ENCODE measurements at places on chromosomes 11 and 22.

DNA sequence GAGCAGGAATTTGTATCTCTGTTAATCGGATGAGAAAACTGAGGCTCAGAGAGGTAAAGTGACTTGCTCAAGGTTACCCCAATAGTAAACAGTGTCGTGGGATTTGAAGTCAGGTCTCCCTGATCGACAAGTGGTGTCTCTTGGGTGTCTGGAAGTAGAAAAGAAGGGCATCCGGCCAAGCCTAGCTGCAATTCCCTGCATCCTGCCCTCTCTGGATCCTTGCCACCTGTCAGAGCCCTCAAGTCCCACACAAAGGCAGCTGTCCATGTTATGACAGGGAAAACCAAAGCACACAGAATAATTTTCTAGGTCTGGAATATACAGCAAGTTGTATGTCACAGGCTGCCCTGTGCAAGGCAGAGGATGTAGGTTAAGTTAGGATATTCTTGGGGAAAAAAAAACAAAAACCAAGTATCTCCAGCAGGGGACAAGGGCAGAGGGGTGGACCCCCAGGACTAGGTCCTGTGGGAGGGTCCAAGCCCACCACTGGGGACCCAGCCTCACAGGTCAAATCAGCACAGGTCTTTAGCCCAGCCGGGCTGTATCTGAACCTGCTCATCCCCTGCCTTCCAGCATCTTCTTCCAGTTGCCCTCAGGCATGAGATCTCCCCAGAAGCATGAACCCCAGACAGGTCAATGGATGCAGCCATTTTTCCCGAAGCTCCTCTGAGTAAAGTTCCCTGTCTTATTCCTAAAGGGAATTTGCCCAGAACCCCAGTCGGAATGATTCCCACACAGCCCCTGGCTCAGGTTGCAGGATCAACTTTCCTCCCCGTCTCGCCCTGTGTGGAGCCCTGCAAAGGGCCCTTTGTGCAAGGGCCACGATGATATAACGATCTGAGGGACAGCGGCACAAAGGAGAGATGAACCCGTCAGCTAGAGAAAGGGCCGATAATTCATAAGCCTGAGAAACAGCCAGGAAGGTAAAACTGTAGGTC, 15.0 kb downstream of the USH1C start:
- DNase-seq: no peak

DNA sequence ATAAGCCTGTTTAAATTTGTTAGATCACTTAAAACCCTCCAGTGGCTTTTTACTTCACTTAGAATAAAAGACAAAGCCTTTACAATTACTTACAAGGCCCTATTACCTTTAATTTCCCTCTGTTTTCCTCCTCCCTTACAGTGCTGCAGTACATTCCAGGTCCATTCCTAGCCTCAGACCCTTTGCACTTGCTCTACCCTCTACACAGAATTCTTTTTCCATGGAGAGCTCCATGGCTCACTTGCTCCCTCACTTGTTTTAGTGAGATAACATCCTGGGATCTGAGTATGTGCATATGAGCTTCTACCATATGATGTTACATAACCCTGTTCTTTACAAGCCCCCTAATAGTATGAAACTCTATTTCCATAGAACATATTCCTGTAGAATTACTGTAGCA, 24.4 kb downstream of the ZNF214 start:
- DNase-seq: no peak

DNA sequence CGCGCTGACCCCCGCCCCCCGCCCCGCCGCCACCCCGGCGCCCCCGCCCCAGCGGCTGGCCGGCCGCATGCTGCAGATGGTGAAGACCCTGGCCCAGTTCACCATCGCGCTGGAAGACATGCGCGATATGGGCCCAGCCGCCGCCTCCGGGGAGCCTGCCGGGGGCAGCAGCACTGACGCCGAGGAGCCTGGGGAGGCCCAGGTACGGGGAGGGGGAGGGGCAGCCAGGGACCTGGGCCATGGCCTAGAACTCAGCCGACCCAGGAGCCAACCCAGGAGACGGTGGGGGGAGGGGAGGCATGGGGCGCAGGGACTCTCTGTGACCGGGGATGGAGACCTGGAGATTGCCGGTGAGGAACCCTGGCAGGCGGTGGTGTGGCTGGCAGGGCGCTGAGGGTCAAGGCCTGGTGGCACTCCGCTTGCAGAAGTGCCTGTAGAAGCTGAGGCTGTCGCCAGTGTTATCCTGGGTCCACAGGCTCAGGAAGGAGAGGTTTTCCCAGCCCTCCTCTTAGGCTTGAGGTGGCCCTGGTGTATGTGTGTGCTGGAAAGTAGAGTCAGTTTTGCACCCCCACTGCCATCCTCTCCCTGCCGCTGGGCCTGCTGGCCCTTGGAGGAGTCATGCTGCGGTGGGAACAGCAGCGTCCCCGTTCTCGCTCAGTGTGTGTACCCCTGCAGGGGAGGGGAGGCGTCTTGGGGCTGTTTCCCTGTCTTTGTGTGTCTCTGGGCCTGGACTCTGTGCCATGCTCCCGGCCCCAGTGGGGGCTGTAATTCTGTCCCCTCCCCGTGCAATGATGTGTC, 32.9 kb upstream of the RELT start:
- DNase-seq: no peak

GRCh38 chr11:105110688-105111030, 28.9 kb downstream of the CARD18 start:
- DNase-seq: no peak

DNA sequence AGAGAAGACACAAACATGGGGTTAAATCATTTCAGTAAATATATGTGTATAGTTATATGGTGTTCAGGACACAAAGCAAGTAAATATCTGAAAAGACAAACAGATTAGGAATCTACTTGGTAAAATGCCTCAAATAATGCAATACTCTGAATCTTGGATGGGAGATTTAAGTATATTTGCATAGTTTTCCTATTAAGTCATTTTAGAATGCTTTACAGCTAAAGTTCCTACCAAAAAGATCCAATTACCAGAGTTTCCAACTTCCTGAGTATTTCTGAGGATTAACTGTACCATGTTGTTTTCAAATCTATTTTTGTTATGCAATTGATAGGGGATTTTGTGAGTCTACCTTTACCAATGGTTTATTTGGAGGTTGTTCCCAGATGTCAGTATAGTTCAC, 424.4 kb upstream of the CCDC179 start:
- DNase-seq: no peak

- no peak for DNase-seq
Measured at GRCh38 chr22:36625102-36625501, 78.5 kb downstream of the CACNG2 start.

- no peak for DNase-seq
Measured at GRCh38 chr11:111954154-111954553, 17.0 kb downstream of the DIXDC1 start.

GRCh38 chr22:49975543-49976389, 15.2 kb downstream of the PIM3 start:
- DNase-seq: no peak

DNA sequence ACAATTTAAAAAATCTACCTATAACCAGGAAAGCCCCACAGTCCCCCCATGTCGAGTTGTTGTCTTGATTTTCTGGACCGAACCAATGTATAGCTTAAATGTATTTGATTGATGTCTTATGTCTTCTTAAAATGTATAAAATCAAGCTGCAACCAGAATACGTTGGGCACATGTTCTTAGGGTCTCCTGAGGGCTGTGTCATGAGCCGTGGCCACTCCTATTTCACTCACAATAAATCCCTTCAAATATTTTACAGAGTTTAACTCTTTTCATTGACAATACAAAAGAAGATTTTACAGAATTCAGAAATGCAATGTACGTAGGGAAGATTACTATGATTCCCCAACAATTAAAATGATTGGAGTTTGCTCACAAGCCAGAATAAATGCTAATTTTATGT, 428.7 kb upstream of the RAG2 start:
- DNase-seq: no peak

GRCh38 chr22:39949964-39950737, 10.0 kb upstream of the TMA7B start:
- no peak for DNase-seq

- peak; percentile 73 for DNase-seq
Measured at GRCh38 chr11:72642043-72642883, 32.0 kb downstream of the PDE2A start.

DNA sequence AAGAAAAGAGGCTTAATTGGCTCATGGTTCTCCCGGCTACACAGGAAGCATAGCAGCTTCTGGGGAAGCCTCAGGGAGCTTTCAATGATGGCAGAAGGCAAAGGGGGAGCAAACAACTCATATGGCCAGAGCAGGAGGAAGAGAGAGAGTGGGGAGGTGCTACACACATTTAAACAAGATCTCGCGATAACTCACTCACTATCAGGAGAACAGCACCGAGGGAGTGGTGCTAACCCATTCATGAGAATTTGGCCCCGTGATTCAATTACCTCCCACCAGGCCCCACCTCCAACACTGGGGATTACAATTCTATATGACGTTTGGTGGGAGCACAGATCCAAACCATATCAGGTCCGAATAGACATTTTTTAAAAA, 41.7 kb upstream of the APLNR start:
- DNase-seq: no peak

GRCh38 chr11:119344291-119345010, 2.1 kb downstream of the MFRP start:
- DNase-seq: no peak

- no peak for DNase-seq
Measured at GRCh38 chr11:8403310-8403709, 139.6 kb upstream of the LMO1 start.

DNA sequence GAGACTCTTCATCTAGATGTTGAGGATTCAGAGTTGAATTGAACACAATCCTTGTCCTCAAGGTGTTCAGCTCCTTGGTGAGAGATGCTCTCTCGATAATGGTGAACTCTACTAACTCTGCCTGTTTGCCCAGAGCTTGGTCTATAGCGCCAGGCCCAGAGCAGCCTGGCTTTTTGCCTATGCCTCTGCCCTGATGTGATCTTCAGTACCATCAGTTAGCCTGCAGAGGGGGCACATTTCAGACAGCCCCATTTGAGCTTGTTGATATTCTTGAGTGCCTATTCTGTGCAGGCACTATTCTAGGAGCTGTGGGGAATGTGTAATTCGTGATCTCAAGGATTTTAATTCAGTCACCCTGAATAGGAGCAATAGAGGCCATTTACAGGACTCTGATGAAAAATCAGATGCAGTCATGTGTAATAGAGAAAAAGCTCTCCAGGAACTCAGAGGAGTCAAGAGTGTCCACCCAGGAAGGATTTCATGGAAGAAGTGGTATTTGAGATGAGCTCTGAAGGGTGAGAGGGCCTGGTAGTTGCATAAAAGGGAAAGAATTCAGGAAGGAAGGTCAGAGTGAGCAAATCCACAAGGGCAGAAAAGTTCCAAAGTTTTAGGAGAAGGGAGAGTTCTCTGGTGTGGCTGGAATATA, 19.3 kb downstream of the GTPBP1 start:
- no peak for DNase-seq

DNA sequence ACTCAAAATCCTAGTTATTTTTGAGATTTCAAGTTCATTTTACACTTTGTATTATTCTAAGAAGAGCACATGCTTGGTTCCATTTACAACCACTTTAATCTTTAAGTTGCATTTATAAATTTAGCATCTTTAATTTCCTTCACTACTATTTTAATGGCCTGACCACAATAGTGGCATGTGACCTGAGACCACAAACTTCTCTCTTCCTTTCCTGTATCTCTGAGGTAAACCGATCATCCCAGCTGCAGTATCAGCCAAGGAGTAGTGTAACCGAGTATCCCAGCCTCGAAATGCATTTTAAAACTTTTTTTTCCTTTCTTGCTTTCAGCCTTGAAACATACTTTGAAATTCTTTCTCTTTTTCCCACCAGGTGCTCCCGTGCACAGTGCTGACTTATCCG, 28.7 kb upstream of the CBX6 start:
- DNase-seq: no peak

GRCh38 chr11:125176866-125177265, 12.3 kb downstream of the PKNOX2 start:
- no peak for DNase-seq

DNA sequence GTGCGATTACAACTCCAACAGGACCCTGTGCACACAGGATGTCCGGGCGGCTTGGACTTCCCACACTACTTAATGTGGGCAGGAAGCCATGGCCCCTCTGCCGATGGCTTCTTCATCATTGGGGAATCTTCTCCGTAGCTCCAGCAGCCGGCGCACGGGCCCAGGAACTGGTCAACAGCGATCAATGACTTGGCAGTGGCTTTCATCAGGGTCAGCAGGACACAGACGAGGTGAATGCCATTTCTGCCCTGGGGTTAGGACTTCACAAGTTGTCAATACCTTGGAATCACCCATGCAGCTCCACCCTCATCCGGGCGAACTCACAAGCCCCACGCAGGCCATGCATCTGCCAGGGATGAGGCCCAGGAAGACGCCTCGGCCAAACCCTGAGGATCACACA, 645.7 kb downstream of the BRD1 start:
- DNase-seq: no peak

GRCh38 chr11:62125881-62126280, 2.1 kb downstream of the INCENP start:
- peak; percentile 79 for DNase-seq

DNA sequence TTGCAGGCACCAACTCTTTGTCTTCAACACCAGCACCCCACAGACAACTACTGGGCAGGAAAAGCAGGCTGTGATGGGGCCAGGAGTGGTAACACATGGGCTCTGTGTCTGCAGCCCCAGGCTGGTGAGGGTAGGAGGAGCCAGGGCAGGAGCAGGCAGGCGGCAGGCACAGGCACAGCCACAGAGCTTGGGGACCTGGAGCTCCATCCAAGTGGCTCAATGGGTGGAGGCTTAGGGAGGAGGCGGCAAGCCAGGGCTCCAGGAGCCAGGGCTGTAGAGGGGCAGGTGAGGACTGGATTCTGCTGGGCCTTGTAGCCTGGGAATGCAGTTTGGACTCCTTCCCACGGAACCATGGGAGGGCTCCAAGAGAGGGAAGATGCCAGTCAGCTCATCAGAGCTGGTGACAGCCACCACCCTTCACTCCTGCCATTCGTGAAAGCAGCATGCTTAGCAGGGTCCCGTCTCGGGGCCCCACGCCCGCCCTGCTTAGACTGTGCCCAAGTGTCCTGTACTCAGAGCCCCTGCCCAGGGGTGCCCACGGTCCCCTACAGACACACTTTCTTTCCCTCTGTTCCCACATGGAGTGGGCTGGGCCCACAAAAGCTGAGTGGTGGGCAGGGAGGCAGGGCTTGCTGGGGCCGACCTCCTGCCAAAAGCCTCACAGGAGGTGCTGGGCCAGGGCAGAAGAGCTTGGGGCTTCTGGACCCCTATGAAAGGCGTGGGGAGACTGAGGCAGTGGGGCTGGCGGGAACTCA, 12.4 kb downstream of the TTC38 start:
- DNase-seq: no peak

DNA sequence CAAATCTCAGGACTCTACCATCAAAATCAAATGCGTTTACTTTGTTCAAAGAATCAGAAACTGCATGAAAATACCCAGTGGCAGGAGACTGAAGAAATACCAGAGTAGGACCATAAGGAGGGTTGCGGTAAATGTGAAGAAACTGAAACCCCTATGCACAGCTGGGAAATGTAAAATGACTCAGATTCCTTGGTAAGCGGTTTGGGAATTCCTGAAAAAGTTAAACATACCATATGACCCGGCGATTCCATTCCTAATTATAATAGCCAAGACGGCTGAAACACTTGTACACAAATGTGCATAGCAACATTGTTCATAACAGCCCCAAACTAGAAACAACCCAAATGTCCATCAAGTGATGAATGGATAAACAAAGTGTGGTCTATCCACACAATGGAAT, 114.1 kb upstream of the GRAMD1B start:
- DNase-seq: no peak

GRCh38 chr22:45438336-45438735, 24.8 kb downstream of the RIBC2 start:
- DNase-seq: no peak

- no peak for DNase-seq
Measured at GRCh38 chr11:12927221-12927620, 81.9 kb upstream of the RASSF10 start.

All from NCI-H526 (cell line).